Fibroblast of lung (primary cell): ENCODE measurements at places on chromosomes 1 and 21.
A peak's percentile ranks its signal among the peaks of the same experiment; 100 is the strongest.

DNA sequence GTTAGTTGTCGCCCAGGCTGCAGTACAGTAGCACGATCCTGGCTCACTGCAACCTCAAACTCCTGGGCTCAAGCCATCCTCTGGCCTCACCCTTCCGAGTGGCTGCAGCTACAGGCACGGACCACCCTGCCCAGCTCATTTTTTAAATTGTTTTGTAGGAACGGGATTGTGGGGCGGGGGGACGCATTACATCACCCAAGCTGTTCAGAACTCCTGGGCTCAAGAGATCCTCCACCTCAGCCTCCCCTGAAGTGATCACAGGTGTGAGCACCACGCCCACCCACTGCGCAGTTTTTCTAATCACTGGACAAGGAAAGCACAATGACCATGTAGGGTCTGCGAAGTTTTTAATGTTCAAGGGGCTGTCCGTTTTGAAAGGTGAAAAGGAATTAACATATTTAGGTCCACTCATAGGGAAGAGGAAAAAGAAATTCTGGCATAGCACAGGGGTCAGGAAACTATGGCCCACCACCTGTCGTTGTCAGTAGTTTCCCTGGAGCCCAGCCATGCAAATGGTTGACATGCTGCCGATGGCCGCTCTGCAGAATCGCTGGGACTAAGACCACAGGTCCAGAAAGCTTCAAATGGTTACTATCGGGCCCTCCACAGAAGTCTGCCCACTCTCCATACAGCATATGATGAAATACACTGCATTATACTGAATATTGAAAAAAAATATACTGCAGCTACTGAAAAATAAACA lies 26.0 kb downstream of the SETD4 start:
- DNase-seq = no peak

GRCh38 chr1:8516793-8517556 lies 199.1 kb downstream of the SLC45A1 start:
- DNase-seq = peak; percentile 55

DNA sequence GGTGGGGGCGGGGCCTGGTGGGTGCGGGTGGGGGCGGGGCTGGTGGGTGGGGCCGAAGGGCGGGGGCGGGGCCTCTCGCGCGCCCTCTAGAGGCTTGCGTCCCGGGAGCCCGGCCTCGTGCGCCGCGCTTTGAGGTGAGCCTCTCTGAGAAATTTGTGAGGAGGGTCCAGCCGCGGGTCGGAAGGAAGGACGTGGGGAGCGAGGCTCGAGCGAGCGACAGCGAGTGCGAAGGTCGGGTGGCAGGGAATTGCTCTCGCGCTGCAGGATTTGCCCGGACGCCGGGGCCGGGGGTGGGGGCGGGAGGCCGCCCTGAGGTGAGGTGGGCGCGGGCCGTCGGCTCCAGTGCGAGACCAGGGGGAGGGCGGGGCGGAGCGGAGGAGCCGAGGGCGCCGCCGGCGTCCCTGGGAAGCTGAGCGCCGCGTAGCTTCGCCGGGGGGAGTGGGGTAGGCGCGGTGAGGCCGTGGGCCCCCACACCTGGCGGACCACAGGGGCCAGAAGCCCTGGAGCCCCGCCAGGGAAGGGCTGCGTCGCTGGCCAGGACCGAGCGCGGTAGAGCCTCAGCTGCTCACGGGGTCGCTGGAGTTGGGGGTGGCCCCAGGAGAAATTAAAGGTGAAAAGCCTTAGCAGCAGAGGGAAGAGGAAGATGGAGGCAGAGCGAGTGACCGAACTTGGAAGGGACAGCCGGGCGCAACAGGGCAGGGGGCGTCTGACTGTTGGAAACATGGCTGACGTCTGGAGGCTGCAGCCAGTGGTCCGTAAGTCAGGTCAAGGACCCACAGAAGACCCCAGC lies 754 bp upstream of the LSS start:
- DNase-seq = no peak

DNA sequence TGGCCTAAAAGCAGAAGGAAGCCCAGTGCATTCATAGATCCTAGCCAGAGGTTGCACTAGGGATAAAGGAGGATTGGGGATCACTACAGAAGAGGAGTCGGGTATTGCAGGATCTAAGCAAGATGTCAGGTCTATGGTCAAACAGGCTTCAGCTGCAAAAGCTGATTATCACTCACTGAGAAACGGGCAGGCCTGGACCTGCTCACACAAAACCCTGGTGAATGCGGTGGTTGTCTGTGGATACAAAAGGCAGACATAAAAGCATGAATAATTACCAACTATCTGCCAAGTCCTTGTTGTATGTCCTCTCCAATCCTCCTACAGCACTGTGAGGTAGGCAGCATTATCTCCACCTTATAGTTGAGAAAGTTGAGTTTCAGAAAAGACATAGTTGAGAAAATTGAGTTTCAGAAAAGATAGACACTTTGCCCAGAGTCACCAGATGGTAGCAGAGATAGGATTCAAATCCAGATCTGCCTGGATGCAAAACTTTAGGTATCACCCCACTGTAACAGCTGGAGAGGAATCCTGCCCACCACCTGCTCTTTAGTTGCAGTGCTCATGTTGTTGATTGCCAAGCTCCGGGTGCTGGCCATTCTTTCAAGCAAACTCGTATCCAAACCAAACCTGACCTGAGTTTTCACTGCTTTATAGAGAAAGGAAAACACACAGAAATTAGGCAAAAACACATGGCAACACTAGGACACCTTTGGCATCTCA lies 49.6 kb upstream of the HOOK1 start:
- DNase-seq = no peak

- DNase-seq = peak; percentile 23
These were observed 108.8 kb downstream of the SYF2 start for GRCh38 chr1:25123551-25123950.

- no peak for DNase-seq
These were observed 101.5 kb upstream of the IFFO2 start for GRCh38 chr1:19057784-19058475.

GRCh38 chr21:27329255-27329851 lies 362.5 kb upstream of the ADAMTS5 start:
- peak; percentile 98 for DNase-seq

- DNase-seq = no peak
These were observed 16.0 kb downstream of the TRIM11 start for GRCh38 chr1:228390649-228391048.

DNA sequence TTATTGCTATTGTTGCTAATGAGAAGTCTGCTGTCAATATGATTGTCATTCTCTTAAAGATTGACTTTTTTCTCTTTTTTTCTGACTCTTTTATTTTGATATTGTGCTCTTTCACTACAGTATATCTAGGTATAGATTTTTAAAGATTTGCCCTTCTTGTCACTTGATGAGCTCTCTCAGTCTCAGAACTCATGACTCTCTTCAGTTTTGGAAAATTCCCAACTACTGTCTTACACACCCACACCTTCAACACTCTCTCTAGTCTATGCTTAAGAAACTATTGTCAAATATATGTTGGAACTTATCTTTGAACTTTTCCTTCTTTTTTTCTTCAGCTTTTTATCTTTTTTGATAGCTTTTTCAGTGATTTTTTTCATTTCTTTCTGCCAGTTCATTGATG lies 50.6 kb downstream of the LMO4 start:
- DNase-seq = no peak

- no peak for DNase-seq
These were observed 37.4 kb upstream of the NTPCR start for GRCh38 chr1:232912845-232913580.

GRCh38 chr1:201850053-201850397 lies 21.1 kb downstream of the IPO9 start:
- peak; percentile 97 for DNase-seq

GRCh38 chr1:220031287-220031686 lies 15.0 kb downstream of the EPRS1 start:
- no peak for DNase-seq

DNA sequence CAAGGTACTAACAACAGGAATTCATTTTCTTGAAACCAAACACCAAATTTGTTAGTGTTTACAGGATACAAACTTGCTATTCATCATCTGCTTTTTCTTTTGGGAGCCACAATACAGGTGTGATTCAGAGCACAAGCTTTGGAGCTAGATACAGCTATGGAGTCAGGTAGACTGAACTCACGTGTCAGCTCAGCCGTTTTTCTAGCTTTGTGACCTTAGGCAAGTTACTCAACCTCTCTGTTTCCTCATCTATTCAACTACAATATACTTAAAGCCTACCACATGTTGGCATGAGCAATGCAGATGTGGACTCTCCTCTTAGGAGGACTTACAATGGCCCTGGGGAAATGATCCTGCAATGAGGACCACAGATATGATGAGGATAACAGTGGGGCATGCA lies 6.3 kb downstream of the HTR1D start:
- DNase-seq = no peak

- DNase-seq = no peak
These were observed 3.6 kb upstream of the VSIG8 start for GRCh38 chr1:159866066-159866465.

DNA sequence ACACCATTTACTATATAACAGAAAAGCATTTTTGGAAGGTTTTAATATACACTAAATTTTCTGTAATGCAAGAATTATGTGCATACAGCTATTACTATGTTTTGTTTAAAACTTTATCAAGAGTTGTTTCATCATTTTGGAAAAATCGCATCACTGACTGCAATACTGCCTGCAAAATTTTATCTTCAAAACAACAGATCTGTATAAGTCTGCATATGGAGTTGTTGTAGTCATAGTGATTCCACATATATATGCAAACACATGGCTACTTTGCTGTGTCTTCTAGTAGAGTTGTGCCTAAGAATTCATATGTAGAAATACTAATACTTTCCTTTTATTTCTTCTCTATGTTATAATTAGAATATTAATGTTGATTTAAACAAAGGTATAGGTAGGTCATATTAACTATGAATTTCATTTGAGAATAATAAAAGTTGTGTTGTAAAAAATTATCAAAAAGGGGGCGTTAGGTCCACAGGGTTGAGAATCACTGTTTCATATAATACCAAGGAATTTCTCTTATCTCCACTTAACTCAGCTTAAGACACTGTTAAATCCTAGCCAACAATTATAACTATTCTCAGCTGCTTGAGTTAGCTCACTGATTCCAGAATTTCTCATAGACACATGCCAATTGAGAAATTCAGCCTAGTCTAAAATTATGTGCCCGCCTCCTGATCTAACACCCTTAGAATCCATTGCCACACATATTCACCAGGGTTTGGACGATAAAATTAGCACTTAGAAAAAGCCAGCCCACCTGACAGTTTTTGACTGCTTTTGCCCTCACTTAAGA lies 22.9 kb upstream of the LAMC1 start:
- peak; percentile 7 for DNase-seq

DNA sequence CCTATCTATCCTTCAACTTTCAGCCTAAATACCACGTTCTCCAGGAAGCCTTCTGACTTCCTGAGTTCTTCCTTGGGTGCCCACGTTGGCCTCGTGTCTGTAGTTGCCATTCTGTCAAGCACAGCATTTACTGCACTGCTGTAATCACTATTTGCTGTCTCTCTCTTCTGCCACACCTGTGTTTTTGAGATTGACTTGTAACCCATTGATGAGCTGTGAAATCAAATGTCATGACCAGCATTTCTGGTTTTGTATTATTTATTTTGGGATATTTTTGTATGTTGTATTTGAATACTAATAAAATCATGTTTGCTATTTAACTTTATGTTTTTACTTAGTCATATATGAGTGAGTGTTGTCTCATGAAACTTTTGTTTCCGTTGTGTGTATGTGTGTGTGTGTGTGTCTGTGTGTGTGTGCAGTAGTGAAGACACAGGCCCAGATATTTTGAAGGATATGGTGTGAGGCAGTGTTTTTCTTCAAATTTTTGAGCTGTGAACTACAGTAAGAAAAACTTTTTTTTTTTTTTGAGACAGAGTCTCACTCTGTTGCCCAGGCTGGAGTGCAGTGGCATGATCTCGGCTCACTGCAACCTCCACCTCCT lies 126.2 kb upstream of the SERBP1 start:
- no peak for DNase-seq

GRCh38 chr1:30768830-30769718 lies 11.5 kb upstream of the LAPTM5 start:
- no peak for DNase-seq

DNA sequence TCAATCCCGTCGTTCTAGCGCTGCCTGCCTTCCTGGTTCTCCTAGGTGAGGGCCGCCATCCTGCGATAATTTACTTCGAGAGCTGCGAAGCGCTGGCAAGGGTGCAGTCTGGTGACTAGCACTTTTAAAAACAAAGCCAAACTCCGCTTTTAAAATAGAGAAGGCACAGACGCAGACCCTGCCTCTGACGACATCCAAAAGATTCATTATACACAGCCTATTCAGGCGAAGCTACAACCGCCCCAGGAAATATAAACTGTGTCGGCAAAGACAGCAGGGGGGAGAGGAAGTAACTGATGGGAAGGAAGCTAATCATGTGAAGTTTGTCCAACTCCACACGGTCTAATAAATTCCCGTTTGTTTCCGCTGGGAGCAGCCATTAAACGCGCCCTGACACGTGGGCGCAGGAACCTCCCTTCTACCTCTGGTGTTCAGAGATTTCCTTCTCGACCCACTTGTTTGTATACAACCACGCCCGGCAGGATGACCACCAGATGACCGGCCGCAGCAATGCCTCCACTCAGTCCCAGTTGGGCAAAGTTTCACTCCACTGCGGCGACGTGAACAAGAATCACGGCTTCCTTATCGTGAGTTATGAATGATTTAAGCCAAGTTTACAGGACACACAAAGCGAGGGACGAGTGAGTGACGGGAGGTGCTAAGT lies 1.3 kb downstream of the GNG12 start:
- DNase-seq = peak; percentile 75

DNA sequence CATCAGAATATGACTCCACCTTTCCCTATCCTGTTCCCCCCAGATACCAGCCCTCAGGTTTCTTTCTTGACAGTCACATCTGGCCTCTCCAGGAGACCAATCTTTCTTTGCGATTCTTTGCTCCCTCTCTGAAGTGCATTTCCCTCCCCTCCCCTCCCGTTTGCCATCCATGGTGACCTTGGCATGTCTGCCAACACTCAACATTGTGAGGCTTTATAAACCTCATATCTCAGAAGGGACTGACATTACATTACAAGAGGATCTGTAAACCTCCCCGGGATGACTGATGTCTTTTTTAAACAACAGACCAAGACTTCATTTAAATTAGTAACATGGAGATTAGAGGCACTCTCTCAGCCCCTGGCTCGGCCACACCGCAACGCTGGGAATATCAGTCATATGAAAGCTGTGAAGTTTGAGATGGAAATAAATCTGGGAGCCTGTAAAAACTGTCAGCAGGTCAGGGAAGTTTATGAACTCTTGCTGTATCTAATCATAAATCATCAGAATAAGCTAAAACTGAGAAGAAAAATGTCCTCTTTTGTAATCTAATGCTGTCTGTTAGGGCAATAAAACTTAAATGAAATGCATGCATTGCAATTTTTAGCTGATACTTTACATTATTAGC lies 401.7 kb upstream of the PROX1 start:
- DNase-seq = no peak

GRCh38 chr1:47932743-47933142 lies 64.4 kb downstream of the TRABD2B start:
- DNase-seq = no peak

GRCh38 chr1:161162806-161163205 lies 3.4 kb upstream of the PPOX start:
- no peak for DNase-seq

DNA sequence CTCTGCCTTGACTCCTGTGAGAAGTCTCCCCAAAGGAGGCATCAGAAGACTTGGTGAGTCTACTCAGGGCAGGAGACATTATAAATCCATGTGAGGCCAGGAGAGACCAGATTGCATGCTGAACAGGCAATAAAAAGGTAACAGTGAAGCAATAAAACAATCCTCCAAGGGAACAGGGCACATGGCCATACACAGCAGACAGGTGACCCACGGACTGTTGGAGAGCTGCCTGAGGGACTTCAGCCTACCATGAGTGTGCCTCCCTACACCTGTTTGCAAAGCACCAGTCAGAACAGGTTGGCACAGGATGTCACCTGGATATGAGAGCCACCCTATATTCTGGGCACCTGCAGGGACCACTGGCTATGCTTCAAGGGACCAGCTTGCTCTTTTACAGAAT lies 67.6 kb downstream of the MAB21L3 start:
- no peak for DNase-seq
